ENCODE measurements at places on chromosomes 5 and 9.
A peak's percentile ranks its signal among the peaks of the same experiment; 100 is the strongest.

DNA sequence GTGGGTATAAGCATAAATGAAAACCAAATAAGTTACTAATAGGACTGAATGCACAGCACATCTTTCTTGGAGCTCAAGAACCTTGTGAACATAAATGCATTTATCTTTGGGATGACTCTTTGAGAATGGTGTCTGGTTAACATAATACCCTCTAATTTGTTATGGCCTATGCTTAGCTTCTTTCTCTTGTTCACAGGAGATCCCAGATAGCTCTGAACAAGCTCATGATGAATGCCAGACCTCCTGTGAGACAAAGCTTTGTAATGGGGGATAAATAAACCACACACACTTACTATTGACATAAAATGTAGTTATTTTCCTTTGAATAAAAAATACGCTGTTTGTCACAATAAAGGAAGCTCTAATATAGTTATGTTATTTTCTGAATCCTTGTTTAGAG is 111.5 kb downstream of the PSAT1 start:
- no peak for DNase-seq

- DNase-seq, result no peak
These were observed 6.9 kb downstream of the TSC1 start for GRCh38 chr9:132937463-132937901.

GRCh38 chr9:133691626-133692363 is 46.4 kb downstream of the SARDH start:
- DNase-seq, result no peak

GRCh38 chr5:101687349-101687985 is 608.6 kb downstream of the SLCO4C1 start:
- DNase-seq, result no peak

GRCh38 chr5:38463634-38464521 is 92.6 kb downstream of the LIFR start:
- DNase-seq, result no peak

GRCh38 chr5:145619806-145620310 is 215.3 kb downstream of the PRELID2 start:
- DNase-seq, result no peak

GRCh38 chr9:95411054-95411892 is 93.8 kb upstream of the FANCC start:
- no peak for DNase-seq

- DNase-seq, result no peak
These were observed 22.5 kb downstream of the ACOT12 start for GRCh38 chr5:81371354-81371876.

DNA sequence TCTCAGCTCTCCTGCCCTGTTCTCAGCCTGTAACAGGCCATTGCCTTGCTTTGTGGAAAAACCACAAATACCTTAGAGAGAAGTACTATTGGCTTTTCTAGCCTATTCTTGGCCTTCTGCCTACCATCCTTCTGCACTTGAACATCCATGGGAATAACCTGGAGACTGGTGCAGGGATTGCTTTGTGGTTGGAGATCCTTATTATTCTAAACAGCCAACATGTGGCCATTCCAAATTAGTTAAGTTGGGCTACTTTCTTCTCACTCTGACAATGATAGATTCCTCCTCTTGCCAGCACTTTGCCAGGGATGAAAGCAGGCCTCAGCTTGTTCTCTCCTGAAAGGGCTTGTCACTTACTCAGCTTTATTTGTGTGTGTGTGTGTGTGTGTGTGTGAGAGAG is 240.4 kb downstream of the GLIS3 start:
- DNase-seq, result no peak

DNA sequence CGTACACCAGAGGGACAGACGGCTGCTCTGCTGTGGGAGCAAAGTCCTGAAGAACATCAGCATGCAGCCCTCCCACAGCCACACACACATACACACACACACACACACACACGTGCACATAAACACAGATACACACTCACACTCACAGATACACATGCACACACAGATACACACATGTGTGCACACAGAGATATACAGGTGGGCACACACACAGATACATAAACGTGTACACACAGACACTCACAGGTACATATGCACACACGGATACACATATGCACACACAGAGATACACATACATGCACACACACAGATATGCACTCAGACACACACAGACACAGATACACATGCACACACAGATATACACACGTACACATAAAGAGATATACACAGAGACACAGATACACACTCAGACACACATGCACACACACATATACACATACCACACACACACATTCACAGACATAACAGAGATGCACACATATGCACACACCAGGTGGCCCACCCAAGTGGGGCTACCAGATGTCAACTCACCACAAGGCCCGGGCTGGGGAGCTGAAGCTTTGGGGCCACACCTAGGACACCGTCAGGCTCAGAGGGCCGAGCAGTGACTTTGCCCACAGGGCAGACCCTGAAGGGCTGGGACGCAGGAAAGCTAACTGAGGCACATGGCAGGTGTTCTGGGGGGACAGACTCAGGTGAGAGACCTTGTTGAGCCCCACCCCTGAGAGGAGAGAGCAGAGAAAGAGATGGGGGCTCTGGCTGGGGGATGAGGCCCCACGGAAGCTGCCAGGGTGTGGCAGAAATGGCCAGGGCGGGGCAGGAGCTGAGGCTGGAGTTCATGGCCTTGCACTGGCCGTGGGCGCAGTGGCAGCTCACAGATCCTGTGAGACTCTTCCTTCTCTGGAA is 148.6 kb upstream of the PPP1R26 start:
- DNase-seq, result no peak

DNA sequence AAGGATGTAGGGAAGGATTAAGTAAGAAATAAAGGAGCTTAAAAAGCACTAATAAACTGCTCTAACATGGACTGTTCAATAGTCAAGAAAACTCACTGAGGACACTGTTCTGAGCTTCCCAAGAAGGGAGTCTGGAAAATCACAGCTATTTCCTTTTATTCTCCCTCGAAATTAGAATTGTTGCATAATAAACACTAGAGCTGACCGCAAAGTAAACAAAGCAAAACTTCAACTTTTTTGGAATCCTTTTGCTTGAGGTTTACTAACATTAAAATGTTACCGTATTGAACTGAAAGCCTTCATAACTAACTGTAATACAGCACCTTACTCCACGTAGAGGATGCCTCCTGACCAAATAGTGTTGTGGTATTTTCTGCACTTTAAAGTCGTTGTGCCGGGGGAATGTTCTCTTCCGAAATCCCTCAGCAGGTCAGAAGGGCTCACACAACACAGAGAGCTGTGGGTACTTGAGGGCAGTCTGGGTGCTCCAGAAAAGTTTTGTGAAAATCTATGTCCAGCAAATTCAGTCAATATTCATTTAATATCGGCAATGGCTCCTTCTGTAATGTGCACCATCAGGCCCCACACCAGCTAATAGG is 59.2 kb downstream of the TTLL11 start:
- DNase-seq, result no peak

DNA sequence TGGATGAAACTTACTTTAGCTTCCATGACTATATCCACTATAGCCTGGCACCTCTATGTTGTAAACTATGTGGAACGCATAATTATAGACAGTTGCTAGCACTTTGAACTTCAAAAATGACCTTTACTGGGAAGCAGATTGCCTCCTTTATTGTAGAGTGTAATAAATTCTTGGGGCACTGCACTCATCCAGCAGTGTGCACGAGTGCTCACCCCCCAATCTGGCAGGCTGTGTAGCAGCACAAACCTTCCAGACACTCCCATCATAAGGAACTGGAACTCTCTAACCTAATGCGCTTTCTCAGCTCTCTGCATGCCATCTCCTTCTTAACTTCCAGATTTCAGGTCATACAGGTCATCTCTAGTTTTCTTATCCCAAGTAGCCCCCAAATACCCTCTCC is 1.5 kb upstream of the PDE6A start:
- DNase-seq, result no peak

DNA sequence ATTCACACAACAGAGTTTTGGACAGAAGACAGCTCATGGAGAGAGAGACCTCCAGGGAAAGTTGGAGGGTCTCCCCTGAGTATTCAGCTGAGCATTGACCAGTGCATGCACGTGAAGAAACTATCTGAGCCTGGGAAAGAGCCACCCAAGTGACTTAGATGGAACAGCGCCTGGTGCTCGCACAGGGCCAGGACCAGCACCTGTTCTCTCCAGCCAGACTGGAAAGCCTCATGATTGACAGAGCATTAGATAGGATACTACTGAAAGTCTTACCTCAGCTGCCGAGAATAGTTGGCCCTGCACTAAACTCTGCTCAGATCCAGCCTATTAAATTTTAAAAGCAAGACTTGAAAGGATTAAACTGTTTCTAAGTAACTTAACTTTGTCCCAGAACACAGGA is 28.3 kb upstream of the NEURL1B start:
- no peak for DNase-seq

- no peak for DNase-seq
These were observed 113.8 kb downstream of the ANKRD18B start for GRCh38 chr9:33637881-33638280.

DNA sequence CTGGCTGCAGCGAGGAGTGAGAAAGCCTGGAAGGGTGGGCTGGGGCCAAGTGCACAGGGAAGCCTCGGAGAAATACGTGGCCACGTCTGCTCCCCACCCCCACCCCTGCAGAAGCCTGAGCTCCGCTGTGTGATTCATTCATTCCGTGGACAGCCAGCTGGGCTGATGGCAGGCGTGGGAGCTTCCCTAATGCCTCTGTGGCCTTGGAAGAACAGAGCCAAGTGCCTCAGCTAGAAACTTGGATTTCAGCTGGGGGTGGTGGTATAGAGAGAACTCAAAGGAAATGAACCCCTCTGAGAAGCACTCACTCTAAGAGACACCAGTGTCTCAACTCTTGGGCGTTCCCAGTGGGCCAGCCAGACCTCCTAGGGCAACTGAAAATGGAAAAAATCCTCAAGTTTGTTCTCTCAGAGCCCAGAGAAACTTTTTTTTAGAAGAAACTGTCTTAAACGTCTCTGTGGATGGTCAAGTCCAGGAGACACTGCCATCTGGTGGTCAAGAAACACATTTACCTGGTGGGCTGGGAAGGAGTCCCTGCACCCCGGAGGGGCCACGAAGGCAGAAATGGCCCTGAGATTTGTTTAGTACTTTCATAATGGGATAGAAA is 18.0 kb downstream of the ATOX1 start:
- peak; percentile 77 for DNase-seq

- no peak for DNase-seq
These were observed 203.7 kb upstream of the NREP start for GRCh38 chr5:111960476-111961215.

DNA sequence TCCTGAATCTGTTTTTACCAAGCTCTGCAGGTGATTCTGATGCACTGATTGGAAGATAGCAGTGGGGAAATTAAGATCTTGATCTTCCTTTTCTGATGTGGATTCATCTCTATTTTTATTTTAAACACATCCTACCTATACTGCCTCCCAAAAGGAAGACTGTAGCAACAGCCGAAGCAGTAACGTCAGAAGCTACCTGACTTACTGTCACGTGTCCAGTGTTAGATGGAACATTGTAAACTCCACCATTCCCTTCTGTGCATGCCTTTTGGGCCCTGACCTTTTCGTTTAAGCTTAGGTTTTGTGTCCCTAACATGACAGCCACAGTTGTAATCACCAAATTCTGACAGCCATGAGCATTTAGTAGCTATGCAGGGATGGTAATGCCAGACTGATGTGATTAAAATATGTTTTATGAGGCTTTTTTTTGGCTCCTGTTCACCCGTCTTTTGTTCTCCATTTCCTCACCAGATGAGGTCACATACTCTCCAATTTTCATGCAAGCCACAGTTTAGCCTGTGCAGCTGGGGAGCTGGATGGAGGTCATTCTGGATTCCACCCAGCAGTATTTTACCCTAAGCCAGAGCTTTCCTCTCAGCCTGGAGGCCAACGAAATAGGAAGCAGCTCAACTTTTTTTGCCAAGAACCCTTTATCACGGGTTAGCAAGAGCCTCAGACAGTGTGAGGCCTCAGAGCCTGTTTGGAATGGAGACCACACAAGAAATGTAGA is 15.6 kb upstream of the FOXD1 start:
- no peak for DNase-seq

DNA sequence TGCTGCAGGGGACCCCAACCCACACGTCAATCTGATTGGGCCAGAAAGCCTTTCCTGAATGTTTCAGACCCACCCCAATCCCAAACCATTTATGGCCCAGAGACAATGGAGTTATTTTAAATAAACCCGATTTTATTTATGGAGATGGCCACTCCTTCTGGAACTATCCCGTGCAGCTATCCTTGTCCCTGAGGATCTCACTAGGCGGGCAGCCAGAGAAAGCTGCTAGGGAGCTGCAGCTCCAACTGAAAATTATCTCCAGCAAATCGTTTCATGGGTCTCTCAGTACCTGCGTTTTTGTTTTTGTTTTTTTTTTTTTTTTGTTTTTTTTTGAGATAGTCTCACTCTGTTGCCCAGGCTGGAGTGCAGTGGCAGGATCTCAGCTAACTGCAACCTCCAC is 23.0 kb downstream of the C1QTNF2 start:
- no peak for DNase-seq

- no peak for DNase-seq
These were observed 144.8 kb downstream of the SH3GL2 start for GRCh38 chr9:17723656-17724055.

GRCh38 chr5:65072850-65073249 is 304.1 kb downstream of the CWC27 start:
- DNase-seq, result peak; percentile 16

- no peak for DNase-seq
These were observed 53.9 kb downstream of the CFAP95 start for GRCh38 chr9:69874301-69875060.

DNA sequence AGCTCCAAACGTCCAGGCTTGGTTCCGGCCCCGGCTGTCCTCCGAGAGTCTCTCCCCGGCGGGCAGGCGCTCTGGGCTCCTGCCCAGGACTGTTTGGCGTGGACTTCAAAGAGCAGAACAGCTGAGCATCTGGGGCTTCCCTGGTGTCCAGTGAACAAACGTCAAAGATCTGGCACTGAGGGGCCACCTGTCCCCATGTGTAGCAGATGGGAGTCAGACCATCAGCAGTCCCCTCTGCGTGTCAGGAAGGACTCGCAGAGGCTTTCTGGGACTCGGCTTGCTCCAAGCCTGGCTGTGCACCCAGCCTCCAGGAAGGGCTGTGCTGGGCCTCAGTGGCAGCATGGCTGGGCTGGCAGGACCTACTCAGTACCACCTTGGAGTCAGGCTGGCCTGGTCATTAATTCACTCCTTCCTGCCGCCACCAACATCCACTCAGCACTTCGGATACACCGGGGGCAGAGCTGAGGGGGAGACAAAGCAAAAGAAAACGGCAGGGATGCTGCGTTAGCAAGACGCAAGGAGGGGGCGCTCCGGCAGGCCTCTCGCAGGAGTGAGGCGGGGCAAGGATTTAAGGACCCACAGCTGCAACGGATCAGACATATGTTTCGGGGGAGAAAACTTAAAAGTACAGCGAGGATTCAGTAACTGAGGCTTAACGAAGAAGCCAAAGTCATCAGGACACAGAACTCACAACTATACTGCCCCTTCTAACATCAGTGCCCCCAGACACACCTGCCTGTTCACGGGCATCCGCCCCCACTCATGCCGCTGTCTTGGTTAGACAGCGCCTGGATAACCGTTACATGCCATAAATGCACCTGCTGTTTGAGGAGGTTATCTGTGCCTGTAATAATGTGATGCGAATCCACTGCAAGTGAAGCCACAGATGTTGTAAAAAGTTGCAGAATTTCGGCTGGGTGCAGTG is 164.5 kb upstream of the PHYKPL start:
- no peak for DNase-seq
